AG09319 (cell line): ENCODE measurements at places on chromosomes 4 and X.

DNA sequence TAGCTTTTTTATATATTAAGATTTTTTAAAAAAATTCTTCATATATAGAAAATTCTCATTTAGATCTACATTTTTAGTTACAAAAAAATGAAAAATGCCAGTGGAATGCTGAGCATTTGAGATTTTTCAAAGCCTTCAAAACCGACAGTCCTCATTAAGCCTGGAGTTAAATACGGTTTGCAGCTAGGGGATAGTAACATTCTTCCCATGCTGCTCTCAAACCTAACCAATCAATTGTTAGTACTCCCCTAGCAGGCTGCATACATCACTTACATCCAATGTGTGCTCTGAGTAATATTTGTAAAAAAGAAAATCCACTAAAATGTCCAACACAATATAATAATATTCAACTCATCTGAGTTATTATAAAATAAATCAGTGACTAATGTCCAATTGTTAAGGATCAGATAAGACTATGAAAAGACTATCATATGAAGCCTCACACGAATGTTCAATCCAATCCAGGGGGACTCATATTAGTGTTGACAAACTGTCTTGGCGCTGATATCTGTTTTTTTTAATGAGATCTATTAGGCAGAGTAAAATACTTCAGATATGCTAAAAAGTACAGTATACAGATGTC is 227.6 kb upstream of the MAB21L2 start:
- no peak for DNase-seq

DNA sequence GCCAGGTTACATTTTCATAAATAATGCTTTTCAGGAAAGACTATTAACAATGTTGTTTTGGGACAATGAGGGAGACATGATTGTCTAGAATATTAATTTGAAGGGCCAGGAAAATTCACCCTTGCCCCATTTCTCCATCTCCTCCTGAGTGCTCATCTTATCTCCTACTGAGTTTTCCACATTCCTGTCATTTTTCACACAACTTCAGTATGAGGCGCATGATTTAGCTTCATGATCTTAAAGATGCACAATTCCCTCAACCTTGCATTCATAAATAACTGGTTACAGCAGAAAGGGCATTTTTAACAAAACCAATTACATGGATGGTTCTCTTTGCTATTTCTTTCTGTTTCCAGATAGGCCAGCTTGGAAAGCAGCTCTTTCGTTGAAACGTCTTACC is 1699.2 kb upstream of the IGFBP7 start:
- DNase-seq = no peak

DNA sequence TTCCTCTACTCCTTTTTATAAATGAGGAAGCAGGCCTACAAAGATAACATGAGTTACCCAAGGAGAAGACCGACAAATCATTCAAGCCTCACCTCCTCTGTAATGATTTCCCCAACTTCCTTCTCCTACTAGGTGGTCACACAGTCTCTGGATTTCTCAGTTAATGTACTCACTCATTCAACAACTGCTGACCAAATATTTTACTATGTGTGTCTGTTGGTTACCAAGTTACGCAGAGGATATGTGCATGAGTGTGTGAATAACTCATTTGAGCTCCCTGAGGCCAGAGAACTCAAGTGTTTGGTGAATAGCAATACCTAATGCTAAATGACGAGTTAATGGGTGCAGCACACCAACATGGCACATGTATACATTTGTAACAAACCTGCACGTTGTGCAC is 10.4 kb downstream of the CASK start:
- no peak for DNase-seq

DNA sequence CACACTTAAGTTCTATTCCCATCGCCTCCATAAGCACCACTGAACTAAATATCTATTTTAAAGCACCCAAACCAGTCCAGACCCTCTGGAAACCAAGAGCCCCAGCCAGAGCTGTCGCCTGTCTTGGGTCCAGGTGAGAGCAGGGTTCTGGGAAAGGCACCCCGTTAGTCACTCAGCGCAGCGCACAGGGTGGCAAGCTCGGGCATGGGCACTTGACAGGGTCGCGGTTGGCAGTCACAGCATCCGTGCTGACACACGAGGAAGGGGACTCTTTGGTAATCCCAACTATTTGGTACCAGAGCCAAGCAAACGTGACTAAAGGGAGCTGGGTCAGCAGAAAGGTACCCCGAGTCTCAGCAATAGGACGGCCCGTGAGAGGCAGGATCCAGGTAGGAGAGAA is 24.3 kb upstream of the ETNPPL start:
- no peak for DNase-seq
